Caudate nucleus (tissue), 63 donors: ENCODE measurements at places on chromosomes 16 and 17.

DNA sequence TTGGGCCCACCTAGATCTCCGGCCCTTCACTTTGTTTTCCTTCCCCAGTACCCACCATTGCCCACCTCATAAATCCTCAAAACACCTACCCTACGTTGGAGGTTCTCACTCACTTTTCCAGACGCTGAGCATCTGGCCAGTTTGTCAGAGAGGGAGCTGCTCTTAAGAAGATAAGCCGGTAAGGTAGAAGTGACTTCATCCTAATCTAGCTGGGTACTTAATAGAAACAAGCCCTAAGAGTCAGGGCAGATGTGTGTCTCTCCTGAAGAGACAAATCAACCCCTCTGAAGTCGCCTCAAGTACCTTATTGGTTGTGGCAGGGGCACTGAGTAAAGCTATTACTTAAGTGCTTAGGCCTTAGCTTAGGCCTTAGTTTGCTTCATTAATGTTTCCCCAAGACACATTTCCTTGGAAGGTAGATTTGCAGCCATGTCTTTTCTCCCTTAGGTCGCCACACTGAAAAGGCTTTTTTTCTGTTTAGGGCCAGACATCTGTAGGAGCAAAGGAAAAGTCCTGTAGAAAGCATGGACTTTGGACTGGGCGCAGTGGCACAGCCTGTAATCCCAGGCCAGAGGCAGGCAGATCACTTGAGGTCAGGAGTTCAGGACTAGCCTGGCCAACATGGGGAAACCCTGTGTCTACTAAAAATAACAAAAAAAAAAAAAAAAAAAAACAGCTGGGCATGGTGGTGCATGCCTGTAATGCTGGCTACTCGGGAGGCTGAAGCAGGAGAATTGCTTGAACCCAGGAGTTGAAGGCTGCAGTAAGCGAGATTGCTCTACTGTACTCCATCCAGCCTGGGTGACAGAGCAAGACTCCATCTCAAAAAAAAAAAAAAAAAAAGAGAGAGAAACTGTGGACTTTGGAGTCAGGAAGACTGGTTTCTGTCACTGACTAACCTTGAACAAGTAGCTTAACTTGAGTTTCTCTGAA, 1.0 kb downstream of the TACO1 start:
- DNase-seq: no peak

DNA sequence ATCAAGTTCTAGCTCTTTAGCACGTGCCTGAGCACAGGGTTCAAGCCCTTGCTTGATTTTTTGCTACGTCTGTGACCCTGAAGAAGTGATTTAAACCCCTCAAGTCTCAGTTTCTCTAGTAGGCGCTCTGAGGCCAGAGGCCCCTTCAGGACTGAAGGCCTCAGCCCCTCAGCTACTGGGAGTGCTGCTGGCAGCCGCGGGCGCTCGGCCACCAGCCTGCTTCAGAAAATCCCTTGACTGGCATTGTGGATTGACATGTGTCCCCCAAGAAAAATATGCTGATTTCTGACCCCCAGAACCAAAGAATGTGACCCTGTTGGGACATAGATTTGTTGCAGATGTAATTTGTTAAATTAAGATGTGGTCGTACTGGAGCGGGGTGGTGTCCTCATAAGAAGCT, 20.2 kb upstream of the WFDC1 start:
- DNase-seq: no peak

DNA sequence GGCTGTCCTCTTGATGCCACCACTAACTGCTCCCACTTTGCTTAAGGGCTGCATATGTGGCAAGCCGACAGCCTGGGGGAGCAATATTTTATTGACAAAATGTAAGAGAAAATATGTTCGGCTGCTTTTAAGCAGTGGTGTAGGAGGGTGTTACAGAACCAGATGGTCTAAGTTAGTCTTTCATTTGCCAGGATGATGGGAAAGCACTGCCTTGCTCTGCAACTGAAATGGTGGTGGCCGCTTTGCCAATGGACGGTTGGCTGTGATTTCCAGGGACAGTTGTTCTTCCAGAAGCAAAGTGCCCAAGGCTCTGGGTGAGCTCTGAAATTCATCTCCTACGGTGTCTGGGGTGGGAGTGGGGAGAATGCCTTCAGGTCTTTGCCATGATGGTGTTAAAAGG, 469.3 kb downstream of the TOX3 start:
- DNase-seq: no peak

DNA sequence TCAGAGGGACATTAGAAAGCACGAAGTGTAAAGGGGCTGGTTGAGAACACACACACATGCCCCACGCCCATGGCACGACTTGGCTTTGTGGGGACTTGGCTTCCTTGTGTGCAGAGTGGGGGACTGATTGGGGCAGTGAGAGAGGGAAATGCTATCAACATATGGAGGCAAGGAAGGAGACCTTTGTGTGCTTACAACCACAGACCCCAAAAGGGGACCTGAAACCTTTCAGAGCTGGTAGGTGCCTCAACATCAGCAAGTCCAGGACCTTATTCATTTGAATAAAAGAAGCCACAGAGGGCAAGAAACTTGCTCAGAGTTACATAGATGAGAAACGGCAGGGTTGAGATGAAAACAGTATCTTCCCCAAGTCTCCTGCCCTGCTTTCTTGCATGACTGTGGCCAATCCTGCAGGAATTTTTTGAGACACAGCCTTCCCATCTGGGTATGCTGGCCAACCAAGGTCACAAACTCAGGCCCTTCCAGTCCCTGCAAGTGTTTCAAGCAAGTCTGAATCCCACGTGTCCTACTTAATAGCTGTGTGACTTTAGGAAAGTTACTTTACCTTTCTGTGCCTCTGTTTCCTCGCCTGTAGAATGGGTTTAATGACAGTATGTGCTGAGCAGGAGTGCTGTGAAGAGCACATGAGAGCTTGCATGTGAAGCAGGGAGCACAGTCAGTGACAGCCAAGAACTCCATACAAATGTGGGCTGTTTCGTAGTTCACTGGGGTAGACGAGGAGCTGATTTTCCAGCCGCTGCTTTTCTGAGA, 26.2 kb downstream of the C16orf78 start:
- no peak for DNase-seq

DNA sequence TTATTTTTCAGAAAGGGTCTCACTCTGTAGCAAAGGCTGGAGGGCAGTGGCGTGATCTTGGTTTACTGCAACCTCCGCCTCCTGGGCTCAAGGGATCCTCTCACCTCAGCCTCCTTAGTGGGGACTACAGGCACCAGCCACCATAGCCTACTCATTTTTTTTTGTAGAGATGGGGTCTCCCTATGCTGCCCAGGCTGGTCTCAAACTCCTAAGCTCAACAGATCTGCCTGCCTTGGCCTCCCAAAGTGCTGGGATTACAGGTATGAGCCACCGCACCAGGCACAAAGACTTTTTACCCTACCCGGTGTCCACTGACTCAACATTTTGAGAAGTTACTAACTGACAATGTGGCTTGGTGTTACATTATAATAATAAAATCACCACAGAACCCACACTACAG, 7.2 kb downstream of the GRB2 start:
- no peak for DNase-seq

- no peak for DNase-seq
These were observed 47.9 kb downstream of the SNX29 start for GRCh38 chr16:12024429-12024828.

DNA sequence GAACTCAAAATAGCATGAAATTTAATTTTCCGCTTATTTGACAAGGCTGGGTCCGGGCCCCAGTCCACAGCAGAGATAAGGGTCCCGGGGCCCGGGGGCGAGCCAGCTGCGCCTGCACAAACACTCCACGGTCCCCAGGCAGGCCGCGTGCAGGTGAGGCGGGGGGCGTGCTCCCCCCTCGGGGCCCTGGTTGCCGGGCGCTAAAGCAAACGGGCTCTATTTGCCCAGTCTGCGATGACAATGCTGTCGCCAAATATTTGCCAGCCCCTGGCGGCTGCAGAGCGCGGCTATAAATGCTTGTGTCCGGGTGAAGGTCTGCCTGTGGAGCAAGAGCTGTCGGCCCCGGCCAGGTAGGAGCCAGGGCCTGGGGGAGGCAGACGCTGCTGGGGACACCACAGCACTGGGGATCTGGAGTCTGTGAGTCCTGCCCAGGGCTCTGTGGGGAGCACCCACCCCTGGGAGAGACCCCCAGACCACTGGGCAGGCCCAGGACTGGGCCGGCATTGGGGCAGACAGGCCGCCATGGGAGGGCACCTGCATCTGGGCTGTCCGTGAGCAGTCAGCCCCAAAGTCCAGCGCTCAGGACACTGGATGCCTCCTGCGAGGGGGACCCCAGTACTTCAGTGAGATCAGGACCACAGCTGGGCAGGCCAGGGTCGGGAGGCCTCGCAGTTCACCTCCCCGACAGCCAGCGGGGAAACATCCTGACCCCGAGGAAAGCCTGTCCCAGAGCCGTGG, at the start of gene PERCC1:
Gene PERCC1 (plus strand): TSS at position 320 of the 738 bp plus-strand sequence. CDS start 1,516 bp downstream, outside the sequence.
- DNase-seq: no peak

DNA sequence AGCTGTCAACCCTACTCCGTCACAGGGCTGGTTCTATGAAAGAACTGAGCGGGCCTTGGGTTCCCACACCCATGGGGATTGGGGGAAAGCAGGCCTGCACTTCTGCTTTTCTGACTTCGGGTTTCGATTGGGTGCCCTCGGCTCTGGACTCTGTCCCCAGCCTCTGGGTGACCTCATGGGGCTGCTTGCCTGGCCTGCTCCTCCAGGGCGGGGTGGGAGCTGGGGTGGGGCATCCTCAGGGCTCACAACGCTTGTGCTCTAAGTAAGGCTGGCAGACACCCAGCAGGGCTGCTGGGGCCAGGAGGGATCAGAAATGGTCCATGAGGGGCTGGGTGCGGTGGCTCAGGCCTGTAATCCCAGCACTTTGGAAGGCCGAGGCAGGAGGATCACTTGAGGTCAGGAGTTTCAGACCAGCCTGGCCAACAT, 19.2 kb downstream of the ARHGAP27 start:
- peak; percentile 29 for DNase-seq

GRCh38 chr16:55911616-55912015, 36.4 kb upstream of the CES5A start:
- no peak for DNase-seq
